ENCODE measurements at places on chromosomes 1 and 21.

DNA sequence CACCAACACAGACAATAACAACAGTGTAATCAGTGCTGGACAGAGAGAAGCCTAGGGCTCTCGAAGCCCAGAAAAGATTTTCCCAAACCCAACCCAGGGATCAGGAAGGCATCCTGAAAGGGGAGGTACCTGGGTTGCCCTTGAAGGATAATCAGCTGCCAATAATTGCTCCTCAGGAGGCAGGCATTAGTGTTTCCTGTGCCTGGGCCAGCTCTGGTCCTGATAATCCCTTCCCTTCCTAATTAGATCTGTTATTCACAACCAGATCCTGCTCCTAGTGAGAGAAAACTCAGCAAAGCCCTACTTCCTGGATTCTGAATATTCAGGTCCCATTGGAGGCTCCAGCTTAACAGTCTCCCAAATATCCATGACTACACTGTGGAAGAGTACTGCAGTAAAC lies 117.4 kb downstream of the DMRTA2 start:
- DNase-seq = no peak

GRCh38 chr1:73576083-73576482 lies 621.9 kb downstream of the LRRIQ3 start:
- no peak for DNase-seq

GRCh38 chr1:216563087-216563486 lies 139.8 kb upstream of the USH2A start:
- DNase-seq = no peak

DNA sequence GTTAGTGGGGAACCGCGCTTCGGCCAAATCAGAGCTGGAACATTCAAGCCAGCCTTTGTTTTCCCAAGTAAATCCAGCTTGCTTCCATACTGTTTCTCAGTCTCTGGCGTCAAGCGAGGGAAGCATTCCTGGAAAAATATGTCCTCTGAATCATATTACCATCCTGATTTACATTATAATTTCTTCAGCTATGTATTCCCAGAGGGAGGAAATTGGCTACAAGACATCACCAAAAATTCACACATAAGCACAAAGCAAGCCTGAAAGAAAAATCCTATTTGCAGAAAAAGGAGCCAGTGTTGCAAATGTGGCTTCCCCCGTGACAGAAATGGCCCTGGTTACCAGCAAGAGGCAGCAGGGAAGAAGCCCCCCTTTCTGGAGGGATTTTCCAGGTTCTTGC lies 233.3 kb downstream of the KCNJ6 start:
- no peak for DNase-seq

GRCh38 chr1:53326598-53327181 lies 1.2 kb downstream of the LRP8 start:
- DNase-seq = peak; percentile 85

Measured in RPMI8226 (cell line).